Mesendoderm (in vitro differentiated cells): ENCODE measurements at places on chromosomes 1 and 21.

DNA sequence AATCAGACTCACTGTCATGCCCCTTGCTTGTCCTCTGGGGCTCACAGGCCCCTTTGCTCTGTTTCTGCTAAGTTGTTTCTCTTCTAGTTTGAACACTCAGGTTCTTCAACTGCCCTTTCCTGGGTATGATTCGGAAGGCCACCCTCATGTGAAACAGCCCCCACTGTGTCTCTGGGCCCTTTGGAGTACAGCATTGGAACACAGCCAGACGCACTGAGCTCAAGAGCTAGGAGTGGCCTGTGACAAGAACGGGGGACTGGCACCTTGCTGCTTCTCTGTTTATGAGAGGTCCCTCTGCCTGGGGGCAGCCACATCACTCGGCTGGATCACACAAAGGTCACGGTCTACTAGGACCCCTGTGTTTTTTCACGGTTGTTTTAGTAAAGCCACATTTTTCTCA, 114.4 kb upstream of the ZC3H12A start:
- no peak for DNase-seq

DNA sequence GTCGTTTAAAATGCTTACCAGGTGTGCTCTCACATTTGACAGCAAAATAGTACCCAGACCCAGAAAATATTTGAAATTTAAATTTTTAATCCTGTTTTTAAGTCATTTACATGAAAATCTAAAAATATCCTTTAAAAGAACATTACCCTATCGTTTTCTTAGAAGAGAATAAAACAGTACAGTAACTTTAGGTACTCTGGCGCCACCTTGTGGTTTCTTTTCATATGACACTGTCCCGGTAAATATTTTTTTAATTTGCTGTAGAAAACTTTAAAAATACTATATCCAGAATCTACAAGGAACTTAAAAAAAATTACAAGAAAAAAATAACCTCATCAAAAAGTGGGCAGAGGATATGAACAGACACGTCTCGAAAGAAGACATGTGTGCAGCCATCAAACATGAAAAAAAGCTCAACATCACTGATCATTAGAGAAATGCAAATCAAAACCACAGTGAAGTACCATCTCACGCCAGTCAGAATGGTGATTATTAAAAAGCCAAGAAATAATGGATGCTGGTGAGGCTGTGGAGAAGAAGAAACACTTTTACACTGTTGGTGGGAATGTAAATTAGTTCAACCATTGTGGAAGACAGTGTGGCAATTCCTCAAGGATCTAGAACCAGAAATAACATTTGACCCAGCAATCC, 129.2 kb downstream of the RGS21 start:
- peak; percentile 22 for DNase-seq

GRCh38 chr1:72197786-72198185, 84.6 kb downstream of the NEGR1 start:
- no peak for DNase-seq

DNA sequence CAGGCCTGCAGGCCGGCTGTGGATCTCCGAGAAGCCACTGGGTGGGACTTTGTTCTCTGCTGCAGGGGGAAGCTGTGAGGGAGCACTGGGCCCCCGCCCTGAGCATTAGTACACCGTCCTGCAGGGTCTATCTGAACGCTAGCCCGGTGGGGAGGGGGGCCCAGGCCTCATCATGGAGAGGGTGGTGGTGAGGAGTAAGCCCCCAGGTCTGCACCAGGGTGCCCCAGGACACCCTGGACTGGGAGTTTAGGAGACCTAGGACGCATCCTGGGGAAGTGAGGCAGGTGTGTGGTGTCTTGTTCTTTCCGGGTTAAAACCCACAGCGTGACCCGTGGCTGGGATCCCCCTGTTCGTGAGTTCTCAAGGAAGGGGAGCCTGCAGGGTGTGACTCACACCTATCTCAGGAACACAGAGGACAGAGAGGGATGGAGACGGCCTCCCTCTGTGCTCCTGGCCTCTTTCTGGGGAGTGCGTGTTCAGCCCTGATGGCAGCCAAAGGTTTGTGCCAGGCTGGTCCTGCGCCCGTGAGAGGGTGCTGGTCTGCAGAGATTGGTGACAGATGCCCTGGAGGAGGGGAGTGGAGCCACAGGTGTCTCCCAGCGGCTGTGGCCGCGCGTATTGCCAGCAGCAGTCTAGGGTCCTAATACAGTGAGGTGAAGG, 44.8 kb downstream of the AGPAT3 start:
- no peak for DNase-seq

DNA sequence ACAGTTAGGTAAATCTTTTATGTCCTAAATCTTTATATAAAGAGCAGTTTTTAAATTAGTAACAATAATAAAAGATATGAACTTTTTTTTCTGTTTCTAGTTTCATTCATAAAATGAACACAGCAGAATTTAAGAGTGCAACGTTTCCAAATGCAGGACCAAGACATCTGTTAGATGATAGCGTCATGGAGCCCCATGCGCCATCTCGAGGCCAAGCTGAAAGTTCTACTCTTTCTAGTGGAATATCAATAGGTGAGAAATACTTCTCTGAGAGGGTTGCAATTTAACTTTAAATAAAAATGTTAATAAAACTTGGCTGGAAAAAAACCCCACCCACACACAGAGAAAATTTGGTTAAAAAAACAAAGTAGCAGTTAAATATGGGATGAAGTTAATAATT, 15.0 kb upstream of the ANGPTL1 start:
- DNase-seq = no peak
